ENCODE measurements at places on chromosomes 1 and 21. TPM values are rescaled to one million over a fixed set of nuclear protein-coding genes. Genes with fewer than 3 reads are reported as not detected.

The TRIM67 gene
- total RNA-seq: not detected

DNA sequence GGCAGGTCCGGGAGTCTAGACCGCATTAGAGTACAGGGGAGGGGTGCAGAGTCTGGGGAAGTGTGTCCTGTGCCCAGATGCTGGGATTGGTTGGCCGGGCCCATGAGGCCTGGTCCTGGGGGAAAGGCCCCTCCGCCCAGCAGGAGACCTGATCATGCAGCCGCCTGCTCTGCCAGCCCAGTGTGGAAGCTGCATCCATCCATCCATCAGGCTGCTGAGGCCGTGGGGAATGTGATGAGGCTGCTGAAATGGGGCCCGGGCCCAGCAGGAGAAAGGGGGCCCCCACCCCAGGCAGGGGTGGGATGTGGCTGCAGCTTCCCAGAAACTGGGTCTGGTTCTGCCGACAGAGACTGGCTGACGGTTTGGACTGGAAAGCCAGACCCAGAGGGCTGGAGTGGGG lies 37.2 kb downstream of the EPHA2 start:
- no peak for ATAC-seq

DNA sequence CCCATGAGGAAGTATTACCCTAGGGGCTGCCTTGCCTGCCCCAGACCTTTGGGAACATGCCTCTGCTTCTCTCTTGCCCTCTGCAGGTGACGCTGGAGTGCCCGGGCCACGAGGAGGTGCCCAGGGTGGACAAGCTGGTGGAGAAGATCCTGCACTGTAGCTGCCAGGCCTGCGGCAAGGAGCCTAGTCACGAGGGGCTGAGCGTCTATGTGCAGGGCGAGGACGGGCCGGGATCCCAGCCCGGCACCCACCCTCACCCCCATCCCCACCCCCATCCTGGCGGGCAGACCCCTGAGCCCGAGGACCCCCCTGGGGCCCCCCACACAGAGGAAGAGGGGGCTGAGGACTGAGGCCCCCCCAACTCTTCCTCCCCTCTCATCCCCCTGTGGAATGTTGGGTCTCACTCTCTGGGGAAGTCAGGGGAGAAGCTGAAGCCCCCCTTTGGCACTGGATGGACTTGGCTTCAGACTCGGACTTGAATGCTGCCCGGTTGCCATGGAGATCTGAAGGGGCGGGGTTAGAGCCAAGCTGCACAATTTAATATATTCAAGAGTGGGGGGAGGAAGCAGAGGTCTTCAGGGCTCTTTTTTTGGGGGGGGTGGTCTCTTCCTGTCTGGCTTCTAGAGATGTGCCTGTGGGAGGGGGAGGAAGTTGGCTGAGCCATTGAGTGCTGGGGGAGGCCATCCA lies 7.8 kb upstream of the HTR6 start:
- ATAC-seq: no peak

DNA sequence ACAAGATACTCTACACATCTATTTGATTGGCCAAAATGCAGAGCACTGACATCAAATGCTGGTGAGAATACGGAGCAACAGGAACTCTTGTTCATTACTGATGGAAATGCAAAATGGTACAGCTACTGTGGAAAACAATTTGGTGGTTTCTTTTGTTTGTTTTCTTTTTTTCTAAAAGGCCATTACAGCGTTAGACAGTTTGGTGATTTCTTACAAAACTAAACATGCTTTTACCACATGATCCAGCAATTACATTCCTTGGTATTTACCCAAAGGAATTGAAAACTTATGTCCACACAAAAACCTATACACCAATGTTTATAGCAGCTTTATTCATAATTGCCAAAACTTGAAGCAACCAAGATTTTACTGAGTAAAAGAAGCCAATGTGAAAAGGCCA lies 66.4 kb upstream of the FBXO28 start:
- no peak for ATAC-seq

GRCh38 chr1:183892351-183892793 lies 87.5 kb downstream of the RGL1 start:
- no peak for ATAC-seq

All from esophagus mucosa (tissue), 1 donor.